ENCODE measurements at places on chromosomes 3 and 15. TPM values are rescaled to one million over a fixed set of nuclear protein-coding genes. Genes with fewer than 3 reads are reported as not detected.

PPP1R14D gene
- not detected for total RNA-seq

CCK gene
- not detected for total RNA-seq

CYP8B1 gene
- total RNA-seq: not detected

ATP13A4 gene
- 0.02 TPM for total RNA-seq

PRTG gene
- 2.1 TPM for total RNA-seq

NRG4 gene
- total RNA-seq: 13.9 TPM

TTC23 gene
- 13.0 TPM for total RNA-seq

RPL32 gene
- total RNA-seq: 1,359 TPM

MFAP1 gene
- total RNA-seq: 42.2 TPM

ZNF860 gene
- 0.04 TPM for total RNA-seq

CPLX3 gene
- not detected for total RNA-seq

ACTC1 gene
- not detected for total RNA-seq

GALNT15 gene
- total RNA-seq: not detected

RBPMS2 gene
- 0.48 TPM for total RNA-seq

ALDH1A2 gene
- total RNA-seq: not detected

SLC12A1 gene
- not detected for total RNA-seq
